ENCODE measurements at places on chromosomes 6 and 20.

- DNase-seq: peak; percentile 86
- no peaks in the 10 kb centered on the region for H3K27me3 ChIP-seq
- no peaks in the 10 kb centered on the region for H3K4me1 ChIP-seq
- peak overlapping the region; percentile 99 for H3K4me3 ChIP-seq
These were observed 393 bp downstream of the BCLAF1 start for GRCh38 chr6:136289327-136289578.

DNA sequence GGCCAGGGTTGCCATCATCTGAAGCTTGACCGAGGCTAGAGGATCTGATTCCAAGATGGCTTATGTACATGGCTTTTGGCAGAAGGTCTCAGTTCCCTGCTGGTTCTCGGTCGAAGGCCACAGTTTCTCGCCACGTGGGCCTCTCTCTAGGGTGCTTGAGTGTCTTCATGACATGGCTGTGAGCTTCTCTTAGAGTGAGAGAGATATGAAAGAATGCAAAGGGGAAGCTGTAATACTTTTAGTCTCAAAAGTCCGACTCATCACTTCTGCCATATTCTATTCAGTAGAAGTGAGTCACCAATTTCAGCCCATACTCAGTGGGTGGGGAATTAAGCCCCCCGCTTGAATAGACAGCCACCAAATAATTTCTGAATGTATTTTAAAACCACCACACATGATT lies 94.2 kb downstream of the UTRN start:
- DNase-seq: no peak
- H3K27ac ChIP-seq: no peak overlapping the region
- H3K27me3 ChIP-seq: no peaks in the 10 kb centered on the region

- H3K36me3 ChIP-seq: no peaks in the 10 kb centered on the region
- no peak overlapping the region for H3K4me3 ChIP-seq
- 0 out of 2 replicates have a peak, but pooled peaks cover 2% of the 10 kb centered on the region for H3K4me1 ChIP-seq
- DNase-seq: no peak
- no peaks in the 10 kb centered on the region for H3K27me3 ChIP-seq
- H3K27ac ChIP-seq: no peak overlapping the region
These were observed 159.9 kb downstream of the TFAP2B start for GRCh38 chr6:50978380-50979170.

GRCh38 chr6:63807056-63807455 lies 171.5 kb downstream of the PHF3 start:
- peaks cover 4% of the 10 kb centered on the region for H3K4me1 ChIP-seq
- no peaks in the 10 kb centered on the region for H3K36me3 ChIP-seq
- no peak overlapping the region for H3K4me3 ChIP-seq
- no peaks in the 10 kb centered on the region for H3K27me3 ChIP-seq

Measured in H9 (cell line).